Substantia nigra (tissue), 51 donors: ENCODE measurements at places on chromosomes 13 and 19.

GRCh38 chr19:49999371-50000010 is 25.7 kb downstream of the VRK3 start:
- no peak for DNase-seq

DNA sequence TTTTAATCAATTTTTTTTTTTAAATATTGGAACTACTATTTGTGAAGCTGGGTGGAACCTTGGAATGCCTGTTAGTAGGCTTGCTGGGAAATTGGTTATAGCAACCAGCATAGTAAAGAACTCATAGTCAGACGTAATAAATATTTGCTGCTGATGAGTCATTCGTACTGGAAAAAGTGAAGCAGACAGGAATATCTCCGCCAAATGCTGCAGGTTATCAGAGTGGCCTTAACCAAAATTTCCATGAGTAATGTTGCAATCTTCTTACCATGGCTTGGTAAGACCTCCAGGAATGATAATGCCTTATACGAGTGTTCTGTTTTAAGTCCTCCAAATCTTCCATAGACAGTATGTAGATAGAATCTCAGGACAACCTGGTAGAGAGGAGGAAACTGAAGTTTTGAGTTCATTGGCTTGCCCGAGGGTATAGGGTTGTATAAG is 34.2 kb downstream of the MBNL2 start:
- no peak for DNase-seq

DNA sequence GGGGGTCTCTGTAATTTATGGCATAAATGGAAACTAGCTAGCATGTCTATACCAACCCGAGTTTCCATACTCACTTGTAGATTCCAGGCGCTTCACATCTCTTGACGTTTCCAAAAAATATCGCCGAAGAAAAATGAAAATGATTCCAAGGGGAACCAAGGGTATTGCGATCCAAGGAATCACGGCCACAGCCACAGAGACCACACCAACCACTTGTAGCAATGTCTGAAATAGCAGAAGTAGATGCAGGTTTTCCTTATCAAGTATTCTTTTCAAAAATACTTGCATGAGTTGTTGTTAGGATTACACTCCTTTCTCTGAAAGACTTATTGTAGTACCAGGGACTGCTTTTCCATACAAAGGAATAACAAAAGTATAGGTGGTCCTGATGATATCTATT is 218.2 kb downstream of the ABCC4 start:
- no peak for DNase-seq

DNA sequence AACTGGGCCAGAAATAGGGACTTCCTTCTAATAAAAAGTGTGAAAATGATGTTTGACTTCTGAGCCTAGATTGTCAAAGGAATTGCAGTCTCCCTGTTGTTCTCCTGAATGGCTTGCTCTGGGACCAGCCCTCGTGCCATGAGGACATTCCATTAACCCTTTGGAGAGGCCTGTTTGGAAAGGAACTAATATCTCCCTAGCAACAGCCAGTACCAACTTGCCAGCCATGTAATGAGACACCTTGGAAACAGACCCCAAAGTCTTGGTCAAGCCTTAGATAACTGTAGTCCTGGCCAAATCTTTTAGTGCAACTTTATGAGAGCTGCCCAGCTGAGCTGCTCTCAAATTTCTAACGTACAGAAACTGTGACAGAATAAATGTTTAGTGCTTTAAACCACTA is 8.2 kb upstream of the SIAH3 start:
- DNase-seq, result no peak

- DNase-seq, result no peak
These were observed 4.0 kb downstream of the TPGS1 start for GRCh38 chr19:511101-511851.

GRCh38 chr13:110042253-110042950 is 256.0 kb upstream of the IRS2 start:
- DNase-seq, result no peak

GRCh38 chr13:25988661-25989060 is 63.2 kb downstream of the SHISA2 start:
- no peak for DNase-seq

DNA sequence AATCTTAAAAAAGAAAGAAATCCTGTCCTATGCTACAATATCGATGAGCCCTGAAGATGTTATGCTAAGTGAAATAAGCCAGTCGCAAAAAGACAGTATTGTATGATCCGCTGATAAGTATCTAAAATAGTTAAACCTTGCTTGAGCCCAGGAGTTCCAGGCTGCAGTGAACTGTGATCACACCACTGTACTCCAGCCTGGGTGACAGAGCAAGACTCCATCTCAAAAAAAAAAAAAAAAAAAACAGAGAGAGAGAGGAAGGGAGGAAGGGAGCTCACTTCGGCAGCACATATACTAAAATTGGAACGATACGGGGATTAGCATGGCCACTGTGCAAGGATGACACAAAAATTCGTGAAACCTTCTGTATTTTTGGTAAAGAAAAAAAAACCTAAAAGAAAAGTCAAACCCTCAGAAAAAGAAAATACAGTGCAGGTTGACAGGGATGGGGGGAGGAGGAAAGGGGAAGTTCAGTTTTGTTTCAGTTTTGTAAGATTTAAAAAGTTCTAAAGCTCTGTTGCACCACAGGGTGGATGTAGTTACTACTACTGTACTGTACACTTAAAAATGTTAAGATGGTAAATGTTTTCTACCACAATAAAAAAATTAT is 8.4 kb downstream of the CLASRP start:
- no peak for DNase-seq

DNA sequence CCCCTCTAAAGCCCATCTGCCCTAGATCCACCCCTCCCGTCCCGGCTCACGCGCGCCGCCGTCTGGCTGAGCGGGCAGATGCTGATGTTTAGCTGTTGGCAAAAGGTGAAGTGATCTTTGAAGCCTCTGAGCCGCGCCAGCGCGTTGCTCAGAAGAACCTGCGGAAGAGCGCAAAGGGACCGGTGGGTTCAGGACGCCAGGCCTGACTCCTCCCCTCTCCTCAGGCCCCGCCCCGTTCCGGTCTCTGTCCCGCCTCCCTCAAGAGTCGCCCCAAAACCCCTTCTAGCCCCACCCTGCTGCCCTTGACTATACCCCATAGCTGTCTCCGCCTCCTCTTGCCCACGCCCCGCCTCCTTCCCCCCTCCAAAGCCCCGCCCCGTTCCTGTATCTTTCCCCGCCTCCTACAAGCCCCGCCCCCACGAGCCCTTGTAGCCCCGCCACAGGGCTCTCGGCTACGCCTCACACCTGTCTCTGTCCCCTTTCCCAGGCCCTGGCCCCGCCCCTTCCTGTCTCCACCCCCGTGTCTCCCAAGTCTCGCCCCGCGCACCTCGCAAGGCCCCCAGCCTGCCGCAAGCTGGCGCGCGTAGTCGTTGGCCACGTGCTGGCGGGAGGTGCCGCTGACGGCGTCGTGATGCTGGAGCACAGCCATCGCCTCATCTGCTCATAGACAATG is 9.5 kb downstream of the MAN2B1 start:
- no peak for DNase-seq

DNA sequence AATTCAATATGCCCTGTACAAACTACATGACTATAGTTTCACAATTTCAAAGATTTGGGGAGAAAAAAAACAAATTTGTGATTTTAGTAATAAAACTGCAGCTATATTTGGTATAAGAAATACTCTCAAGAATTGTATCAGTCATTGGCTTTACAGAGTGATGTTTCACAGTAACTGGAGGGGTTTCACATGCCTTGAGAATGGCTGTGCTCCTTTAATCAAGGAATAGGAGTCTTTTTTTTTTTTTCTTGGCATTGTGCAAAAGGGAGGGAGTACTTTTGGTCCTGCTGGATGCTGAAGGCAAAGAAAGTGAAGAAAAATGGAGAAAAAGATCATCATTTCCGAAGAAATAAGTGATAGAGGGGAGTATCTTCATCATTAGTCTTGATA is 6.8 kb downstream of the ZNF507 start:
- no peak for DNase-seq

- no peak for DNase-seq
These were observed 16.9 kb downstream of the FAM187B start for GRCh38 chr19:35211545-35212230.

- no peak for DNase-seq
These were observed 12.7 kb upstream of the GALP start for GRCh38 chr19:56163097-56163496.

DNA sequence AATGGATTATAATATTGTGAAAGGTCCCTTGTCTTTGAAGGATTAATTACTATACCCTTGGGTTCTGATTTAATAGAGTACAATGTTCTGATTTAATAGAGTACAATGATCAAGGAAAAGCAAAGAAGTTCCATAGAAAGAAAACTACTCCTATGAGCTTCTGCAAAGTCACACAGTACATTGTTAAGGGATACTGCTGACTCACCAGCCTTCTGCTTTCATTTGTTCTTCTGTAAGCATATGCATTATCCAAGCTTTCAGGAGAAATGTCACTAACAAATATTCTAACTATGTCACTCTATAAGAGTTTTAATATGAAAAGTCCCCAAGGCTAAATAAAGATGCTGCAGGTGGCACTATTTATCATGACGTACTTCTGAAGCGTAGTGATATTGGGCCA is 396.7 kb downstream of the RFC3 start:
- no peak for DNase-seq

DNA sequence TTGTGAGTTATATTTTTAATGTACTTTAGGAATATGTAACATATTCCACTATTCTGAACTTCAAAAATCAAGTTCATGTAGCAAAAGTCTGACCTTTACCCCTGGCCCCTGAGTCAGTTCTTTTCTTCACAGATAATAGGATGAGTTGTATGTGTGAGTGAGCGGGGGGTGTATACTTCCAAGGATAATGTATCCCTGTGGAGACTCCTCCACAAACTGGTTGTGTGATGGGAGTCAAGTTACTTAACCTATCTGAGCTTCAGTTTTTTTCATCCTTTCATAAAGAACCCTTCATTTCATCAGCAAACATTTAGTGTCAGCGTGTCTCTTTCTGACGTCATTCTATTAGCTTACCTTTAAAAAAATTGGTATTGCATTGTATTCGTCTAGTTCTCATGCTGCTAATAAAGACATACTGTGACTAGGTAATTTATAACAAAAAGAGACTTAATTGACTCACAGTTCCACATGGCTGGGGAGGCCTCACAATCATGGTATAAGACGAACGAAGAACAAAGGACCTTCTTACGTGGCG is 288.1 kb upstream of the GPC6 start:
- DNase-seq, result no peak

DNA sequence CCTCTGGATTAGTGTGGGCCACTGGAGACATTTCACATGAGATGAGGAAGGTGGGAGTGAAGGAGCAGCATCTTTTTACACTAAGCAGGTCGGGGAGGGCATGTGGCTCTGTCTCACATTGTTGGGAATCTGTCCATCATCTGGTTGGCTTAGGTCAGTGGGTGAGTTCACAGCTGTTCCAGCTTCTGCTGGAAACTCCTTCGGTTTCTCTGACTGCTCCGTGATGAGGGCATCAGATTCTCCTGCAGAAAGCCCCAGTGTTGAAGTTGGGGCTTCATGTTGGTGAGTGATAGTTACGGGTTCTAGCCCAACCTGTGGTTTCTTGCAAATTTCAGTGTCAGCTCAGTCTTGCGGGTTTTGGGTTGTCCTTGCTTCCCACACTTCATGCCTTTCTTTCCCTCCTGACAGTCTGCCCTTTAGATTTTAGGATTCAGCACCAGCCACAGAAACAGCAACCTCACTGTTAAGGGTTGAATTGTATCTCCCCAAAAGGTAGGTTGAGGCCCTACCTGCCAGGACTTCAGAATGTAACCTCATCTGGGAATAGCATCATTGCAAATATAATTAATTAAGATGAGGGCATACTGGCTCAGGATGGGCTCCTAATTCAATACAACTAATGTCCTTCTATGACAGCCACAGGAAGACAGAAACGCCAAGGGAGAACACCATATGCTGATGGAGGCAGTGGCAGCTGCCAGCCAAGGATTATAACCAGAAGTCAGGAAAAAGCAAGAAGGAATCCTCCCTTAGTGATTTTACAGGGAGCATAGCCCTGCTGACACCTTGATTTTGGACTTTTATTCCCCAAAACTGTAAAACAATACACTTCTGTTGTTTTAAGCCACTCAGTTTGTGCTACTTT is 7.6 kb upstream of the ALOX5AP start:
- DNase-seq, result no peak

GRCh38 chr13:79621902-79622301 is 140.9 kb downstream of the NDFIP2 start:
- no peak for DNase-seq

DNA sequence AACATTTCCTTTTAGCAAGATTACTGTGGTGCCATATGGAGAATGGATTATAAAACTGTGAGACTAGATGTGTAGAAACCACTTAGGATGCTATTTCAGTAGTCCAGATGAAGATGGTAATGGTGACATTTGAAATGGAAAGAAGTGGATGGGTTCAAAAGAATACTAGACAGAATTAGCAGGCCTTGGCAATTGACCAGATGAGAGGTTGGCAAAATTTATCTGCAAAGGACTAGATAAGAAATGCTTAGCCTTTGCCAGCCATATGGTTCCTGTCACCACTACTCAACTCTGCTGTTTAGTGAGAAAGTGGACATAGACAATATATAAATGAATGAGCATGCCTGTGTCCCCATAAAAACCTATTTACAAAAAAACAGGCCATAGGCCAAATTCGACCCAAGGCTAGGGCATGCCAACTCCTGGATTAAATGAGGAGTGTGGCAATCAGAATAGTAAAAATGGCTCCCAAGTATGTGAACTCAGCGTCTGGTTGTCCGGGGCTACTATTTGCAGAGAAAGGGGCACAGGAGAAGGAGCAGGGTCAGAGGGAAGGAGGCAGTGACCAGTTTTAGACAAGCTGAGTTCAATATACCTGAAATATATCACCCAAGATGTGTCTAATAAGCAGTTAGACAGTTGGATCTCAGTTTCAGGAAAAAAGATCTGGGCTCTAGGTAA is 98.4 kb downstream of the ENOX1 start:
- no peak for DNase-seq

DNA sequence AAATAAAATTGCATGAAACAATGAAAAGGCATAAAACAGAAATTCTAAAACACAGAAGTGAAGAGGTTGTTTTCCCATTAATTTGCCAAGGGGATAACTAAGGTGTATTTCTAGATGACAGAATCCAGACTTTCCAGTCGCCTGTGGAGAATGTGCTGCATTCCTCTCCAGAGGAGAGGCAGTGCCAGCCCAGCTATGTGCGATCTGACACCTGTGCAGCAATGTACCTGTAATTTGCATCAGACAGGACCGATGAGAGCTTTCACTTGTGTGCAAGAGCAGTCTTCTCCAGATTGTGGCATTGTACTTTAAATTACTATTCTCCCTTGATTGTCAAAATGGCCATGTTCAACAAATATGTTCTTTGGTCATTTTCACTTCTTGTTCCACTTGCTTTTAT is 1037.9 kb downstream of the EFNB2 start:
- no peak for DNase-seq

- DNase-seq, result no peak
These were observed 73.6 kb upstream of the SIAH3 start for GRCh38 chr13:45925151-45925550.

GRCh38 chr13:24071423-24072075 is 89.0 kb upstream of the SPATA13 start:
- no peak for DNase-seq

- no peak for DNase-seq
These were observed at the start of gene SLC10A2 for GRCh38 chr13:103066079-103066780. SLC10A2 (minus strand) TSS chr13:103066417; CDS start chr13:103066249, 168 bp downstream.
